Fibroblast of skin of right quadriceps (primary cell): ENCODE measurements at places on chromosomes 3 and 15.
A peak's percentile ranks its signal among the peaks of the same experiment; 100 is the strongest.

GRCh38 chr3:61574854-61575253, 13.5 kb downstream of the PTPRG start:
- peak; percentile 99 for DNase-seq

DNA sequence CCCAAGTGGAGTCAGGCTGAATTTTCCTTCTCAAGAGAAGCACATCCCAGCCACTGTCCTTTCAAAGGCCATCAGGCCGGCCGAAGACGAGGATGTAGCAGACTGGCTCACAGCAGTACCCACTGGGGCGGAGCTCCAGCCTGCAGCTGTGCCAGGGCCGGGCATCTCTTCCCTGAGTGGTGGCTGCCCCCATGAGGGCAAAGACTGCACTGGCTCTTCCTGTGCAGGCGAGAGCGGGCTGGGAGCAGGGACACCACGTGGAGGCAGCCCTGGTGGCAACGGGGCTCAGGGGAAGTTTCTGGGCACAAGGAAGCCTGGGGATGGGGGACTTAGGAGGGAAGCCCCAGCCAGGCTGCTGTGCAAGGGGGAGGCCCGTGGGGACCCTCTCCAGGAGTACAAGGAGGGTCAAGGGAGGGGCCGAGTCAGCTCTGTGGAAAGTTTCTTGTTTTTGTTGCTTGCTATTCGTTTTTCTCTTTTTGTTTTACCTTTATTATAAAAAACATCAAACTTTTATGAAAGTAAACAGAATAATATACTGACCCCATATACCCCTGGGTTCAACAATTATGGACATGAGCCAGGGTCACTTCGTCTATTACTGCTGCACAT, 66.1 kb downstream of the RPN1 start:
- peak; percentile 71 for DNase-seq

DNA sequence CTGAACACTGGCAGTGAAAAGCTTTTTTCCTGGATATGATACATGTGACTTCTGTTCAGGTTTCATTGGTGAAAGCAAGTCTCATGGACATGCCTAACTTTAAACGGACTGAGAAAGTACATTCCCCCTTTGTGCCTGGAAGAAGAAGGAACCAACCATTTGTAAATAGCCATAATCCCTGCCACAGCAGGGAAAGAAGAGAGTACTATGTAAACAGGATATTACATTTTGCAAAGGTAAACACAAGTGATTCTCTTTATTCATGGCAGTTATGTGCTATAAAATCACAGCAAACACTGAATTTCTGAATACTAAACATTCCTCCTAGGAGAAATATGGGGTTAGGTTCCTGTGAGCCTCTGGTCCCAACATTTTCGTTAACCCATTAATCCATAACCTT, 46.8 kb downstream of the PRICKLE2 start:
- DNase-seq, result no peak

GRCh38 chr15:94290730-94291129, 59.4 kb downstream of the MCTP2 start:
- DNase-seq, result no peak

GRCh38 chr15:74369084-74369745, 1.8 kb upstream of the CYP11A1 start:
- DNase-seq, result no peak

- DNase-seq, result peak; percentile 34
Measured at GRCh38 chr3:118628704-118629341, 405.8 kb downstream of the IGSF11 start.

DNA sequence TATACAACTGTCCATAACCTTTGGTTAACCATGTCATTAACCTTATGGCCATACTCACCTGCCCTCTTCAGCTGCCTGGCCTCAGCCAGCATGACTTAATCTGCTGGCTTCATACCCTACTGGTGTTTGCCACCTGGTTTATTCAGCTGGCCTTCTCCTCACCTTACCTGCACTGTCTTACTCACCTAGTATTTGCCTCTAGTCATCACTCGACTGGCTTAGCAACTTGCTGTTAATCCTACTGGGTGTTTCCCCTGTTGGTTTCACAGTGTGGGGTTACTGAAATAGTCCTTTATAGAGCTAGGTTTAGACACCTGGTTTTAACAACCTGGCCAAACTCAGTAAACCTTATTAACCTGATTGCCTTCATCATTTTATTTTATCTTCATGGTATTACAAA, 96.4 kb downstream of the IL12A start:
- DNase-seq, result no peak

DNA sequence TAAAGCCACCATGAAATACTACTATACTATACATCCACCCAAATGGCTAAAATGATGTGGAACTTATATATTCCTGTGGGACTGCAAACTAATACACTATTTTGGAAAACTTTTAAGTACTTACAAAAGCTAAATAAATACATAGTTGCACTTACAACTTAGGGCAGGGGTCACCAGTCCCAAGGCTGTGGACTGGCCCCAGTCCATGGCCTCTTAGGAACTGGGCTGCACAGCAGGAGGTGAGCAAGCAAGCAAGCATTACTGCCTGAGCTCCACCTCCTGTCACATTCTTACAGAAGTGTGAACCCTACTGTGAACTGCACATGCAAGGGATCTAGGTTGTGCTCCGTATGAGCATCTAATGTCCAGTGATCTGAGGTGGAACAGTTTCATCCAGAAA, 18.1 kb downstream of the PIGB start:
- no peak for DNase-seq

GRCh38 chr3:136078421-136079364, 113.2 kb downstream of the PPP2R3A start:
- DNase-seq, result peak; percentile 25

GRCh38 chr3:158053386-158053785, 52.8 kb downstream of the SHOX2 start:
- no peak for DNase-seq

GRCh38 chr15:35107122-35107521, 22.0 kb upstream of the NANOGP8 start:
- DNase-seq, result no peak

GRCh38 chr3:115361806-115362205, 214.7 kb upstream of the ZBTB20 start:
- no peak for DNase-seq

GRCh38 chr15:100252779-100253417, 88.9 kb downstream of the ADAMTS17 start:
- no peak for DNase-seq

DNA sequence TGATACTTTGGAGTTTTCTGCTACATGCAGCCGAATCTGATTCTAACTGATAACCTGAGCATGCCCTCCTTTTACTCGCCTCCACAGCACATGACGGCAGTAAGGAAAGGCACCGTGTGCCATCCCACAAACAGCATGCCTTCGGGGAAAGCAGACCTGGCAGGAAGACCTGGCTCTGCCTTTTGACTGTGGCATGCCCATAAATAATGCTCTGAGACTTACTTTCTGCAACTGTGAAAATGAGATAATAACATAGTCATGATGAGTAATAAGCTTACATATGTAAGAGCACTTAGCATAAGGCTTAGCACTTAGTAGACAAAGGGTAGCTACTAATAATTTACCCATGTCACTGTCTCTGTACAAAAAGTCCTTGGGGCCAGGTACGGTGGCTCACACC, 32.9 kb downstream of the MTHFS start:
- peak; percentile 39 for DNase-seq

DNA sequence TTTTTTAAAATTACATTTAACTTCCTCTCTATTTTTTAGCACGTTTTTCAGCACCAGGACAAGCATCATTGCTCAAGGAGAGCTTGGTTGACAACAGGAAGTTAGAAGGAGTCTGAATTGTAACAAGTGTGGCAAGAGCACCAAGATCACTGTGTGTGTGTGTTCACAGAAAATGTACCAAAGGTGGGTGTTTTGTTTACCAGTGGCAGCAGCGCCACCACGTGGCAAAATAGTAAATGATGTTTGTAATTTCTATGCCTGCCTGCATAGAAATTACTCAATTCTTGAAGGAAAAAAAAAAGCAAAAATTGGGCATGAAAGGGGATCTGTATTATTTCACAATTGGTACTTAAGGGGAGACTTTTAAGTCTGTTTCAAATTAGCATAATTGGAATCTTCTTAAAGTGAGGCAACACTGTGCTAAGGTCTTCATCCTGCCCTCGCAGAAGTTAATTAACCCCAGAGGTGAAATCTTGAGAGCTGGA, 7.4 kb upstream of the U2SURP start:
- peak; percentile 62 for DNase-seq

DNA sequence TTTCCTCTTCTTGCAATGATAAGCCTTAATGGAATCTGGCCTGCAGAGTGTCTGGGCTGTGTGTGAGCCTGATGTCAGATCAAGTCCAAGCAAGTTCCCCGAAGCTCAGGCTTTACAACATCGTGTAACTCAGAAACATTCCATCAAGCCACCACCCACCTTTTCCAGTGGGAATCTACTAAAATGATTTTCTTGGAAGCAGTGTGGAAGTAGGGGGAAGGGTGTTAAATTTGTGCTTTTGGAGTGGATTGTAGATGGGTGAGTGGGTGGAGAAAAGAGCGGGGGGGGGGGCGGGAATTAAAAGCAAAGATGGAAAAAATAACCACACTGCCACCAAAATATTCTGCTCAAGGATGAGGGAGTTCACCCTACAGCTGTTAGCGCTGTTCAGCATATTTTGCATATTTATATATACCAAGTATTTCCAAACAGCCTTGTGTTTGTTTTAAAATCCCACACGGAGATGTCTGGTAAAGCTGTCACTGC, 53.6 kb downstream of the VGLL3 start:
- peak; percentile 99 for DNase-seq

GRCh38 chr3:38111201-38111600, 25.7 kb downstream of the ACAA1 start:
- DNase-seq, result no peak

- DNase-seq, result no peak
Measured at GRCh38 chr3:146472611-146473010, 3.2 kb upstream of the PLSCR2 start.

GRCh38 chr3:24454856-24455255, 39.8 kb downstream of the THRB start:
- no peak for DNase-seq

DNA sequence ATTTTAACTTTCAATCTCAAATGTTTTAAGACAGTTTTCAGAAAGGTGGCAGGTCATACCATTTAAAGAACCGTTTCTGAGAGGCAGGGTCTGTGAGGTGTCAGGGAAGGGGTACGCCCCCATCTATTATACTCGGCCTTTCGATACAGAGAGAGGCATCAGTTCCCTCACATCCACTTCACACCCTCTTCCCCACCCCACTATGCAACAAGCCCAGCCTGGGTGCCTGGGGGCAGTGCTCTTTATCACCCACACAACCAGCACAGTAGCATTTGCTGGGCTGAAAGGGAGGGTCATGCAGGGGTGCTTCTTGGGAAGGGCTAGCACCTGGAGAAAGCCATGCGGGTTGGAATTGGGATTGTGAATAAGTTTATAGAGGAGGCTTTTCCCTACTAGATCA, 56.0 kb upstream of the KCNMB2 start:
- no peak for DNase-seq

DNA sequence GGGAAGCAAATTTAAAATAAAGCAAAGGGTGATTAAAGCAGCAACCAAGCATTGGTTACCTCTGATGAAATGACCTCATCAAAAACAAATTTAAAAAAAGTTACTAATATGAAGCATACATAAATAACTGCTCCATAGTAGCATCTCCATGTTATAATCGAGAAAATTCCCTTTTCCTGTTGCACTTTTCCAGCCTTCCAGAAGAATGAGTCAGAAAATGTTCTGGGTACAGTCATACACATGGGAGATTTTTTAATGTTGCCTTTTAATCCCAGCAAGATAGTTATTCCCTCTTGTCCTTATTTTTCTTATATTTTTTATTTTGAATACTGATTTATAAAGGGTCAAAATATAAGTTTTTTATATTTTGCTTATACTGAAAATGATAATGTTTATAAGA, 2.6 kb upstream of the TMCO5A start:
- DNase-seq, result peak; percentile 78

DNA sequence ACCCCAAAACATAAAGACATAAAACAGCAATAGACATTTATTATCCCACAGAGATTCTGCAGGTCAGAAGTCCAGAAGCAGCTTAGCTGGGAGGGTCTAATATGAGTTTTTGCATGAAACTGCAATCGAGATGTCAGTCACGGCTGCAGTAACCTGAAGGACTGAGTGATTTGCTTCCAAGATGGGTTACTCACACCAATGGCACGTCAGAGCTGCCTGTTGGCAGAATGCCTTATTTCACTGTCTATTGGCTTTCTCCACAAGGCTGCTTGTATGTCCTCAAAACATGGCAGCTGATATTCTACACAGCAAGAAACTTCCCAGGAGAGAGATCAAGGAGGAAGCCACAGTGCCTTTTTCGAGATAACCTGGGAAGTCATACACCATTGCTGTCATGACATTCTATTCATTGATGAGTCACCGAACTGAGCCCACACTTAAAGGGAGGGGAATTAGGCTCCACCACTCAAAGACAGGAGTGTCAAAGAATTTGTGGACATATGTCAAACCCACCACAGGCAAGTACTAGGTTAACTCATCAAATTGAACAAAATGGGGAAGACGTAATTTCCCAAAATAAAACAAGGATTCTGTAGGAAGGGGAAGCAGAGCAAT, 122.2 kb downstream of the SYNPR start:
- DNase-seq, result peak; percentile 46

DNA sequence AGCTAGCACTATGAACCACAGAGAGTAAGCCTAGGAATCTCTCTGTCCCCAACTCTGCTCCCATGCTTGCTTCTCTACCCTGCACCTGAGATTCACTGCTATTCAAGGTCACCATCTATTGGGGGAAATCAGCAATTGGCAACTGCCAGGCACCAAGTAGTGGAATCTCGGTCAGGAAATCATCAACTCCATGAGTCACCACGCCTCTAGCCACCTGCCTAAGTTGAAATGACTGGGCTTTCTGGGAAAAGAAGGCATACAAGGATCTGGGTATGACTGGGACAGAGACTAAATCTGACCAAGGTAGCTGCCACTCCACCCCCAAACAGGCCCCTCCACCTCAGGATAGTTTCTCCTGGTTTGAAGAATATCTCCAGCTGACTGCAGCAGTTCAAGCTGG, 464.1 kb upstream of the CBLB start:
- peak; percentile 8 for DNase-seq

- no peak for DNase-seq
Measured at GRCh38 chr15:28167042-28167441, 67.9 kb upstream of the OCA2 start.

DNA sequence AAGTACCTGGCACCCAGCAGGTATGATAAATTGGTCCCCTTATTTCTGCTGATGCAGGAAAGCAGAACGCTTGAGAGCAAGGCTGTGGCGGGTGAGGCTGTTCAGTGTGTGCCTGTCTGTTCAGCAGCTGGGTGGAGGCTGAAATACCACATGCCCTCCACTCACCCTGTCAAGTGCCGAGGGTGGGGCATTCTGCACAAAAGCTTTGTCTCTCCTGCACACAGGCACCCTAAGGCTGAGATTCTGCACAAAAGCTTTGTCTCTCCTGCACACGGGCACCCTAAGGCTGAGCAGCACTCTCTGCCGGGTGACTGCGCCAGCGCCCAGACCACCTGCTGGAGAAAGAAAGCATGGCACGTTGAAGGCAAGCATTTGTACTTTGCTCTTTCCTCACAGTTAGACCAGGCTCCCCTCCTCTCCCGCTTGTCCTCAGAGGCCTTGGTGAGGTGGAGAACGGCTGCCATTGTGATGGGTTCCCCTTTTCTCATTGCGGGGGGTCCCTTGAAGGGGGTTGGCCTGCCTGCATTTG, 97.5 kb downstream of the BDH1 start:
- DNase-seq, result no peak

GRCh38 chr15:100692246-100692645, 89.9 kb downstream of the ASB7 start:
- peak; percentile 53 for DNase-seq
